Activated naive CD4-positive, alpha-beta T cell treated with anti-CD3 and anti-CD28 coated beads, Interleukin-2, amount 10 ng/mL, durations not matched to agents 7 days and 5 days (primary cell): ENCODE measurements at places on chromosomes 1 and 21.
A peak's percentile ranks its signal among the peaks of the same experiment; 100 is the strongest.

GRCh38 chr1:176670853-176671252 lies 207.9 kb downstream of the PAPPA2 start:
- no peak for DNase-seq

DNA sequence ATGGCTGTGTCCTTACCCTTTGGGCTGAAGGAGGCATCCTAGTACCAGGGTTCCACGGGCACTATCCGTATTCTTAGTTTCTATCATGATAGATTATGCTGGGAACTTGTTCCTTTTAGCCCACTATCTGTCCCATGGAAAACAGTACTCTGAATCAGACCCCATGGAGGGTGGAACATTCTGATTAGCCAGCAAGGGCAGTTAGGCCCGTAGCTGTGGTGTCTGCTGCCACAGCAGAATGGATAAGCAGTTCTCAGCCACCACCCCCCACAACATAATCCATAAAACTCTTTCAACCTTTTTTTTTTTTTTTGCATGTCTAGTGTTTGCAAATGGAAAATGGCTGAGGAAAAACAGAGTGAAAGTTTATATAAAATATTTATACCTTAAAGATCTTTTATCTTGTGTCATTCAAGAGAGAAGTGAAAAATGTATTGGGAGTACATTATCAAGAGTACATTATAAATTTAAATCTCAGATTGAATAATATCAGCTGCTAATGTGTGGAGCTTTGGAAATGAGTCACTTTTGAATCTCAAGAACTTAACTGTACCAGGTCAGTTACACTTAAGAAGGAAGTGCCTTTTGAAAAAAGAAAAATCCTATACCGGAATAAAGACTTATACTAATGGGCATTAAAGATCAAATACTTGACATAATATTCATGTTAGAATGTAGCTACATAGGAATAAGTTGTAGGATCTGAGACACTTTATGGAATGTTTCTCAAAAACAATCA lies 80.3 kb downstream of the NFIA start:
- no peak for DNase-seq

DNA sequence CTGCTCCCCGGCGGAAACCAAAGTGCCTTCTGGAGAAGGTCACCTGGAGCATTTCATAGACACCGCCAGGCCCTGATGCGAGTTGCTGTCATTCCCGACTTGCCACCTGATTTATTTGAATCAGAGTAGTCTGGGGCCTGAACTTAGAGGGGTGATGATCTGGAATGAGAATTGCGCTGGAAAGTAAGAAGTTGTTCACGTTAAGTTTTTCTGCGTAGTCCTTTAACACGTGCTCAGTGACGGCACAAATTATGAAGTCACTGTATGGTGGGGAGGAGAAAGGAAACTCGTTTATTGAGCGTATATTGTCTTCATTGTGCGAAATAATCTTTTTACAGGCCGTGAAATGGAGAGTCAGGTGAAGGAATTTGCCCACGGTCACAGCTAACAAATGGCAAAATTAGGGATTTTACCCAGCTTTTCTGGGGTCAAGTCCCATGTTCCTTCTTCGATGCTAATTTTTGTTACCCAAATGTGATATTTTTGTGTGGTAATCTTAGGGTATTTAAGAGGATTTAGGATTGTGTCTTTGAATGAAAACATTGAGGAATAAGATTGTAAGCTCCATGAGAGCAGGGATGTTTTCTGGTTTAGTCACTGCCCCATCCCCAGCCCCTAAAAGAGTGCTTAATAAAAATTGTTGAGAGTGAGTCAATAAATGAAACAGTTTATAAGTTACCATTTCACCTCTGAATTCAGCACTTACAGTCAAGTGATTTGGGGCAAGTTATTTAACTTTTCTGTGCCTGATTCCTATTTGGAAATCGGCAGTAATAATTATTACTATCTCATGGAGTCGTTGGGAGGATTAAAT lies 46.4 kb upstream of the NBL1 start:
- no peak for DNase-seq

DNA sequence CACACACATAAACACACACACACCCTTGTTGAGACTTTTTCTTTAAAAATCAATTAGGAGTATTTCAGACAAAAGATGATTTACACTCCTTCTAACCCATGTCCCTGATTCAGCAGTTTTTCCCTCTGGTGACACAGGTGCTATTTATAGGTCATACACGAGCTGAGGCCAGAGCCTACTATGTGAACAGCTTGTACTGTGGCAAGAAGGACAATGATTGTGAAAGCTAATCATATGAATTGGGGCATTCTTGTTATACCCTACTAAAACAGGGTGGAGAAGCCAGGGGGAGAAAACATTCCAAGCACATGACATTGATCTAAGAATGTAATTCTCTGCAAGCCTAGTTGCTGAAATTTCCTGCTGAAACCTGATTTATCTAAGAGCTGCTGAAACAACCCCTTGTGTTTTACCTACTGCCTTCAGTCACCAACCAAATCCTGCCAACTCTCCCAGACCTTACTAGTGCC lies 60.3 kb downstream of the XCL1 start:
- no peak for DNase-seq

DNA sequence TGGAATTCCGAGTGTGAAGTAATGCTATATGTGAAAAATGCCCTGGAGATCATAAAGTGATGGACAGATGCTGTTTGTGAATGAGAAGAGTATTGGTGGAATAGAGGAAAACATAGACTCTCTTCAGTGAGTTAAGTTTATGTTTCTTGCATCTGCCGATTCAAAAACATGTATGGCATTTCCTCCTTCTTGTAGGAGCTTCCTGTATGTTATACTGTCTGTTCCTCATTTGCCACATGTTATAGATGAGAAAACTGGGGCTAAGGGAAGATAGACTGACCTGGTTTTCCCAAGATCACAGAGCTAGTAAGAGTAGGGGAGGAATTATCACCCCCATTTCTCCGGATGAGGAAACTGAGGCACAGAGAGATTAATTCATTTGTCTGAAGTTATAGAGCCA lies 41.1 kb upstream of the IL20 start:
- no peak for DNase-seq

- DNase-seq, result peak; percentile 84
Measured at GRCh38 chr1:84772428-84772943, 82.2 kb upstream of the SSX2IP start.

GRCh38 chr1:94025383-94026340 lies 95.3 kb downstream of the ABCA4 start:
- DNase-seq, result no peak

DNA sequence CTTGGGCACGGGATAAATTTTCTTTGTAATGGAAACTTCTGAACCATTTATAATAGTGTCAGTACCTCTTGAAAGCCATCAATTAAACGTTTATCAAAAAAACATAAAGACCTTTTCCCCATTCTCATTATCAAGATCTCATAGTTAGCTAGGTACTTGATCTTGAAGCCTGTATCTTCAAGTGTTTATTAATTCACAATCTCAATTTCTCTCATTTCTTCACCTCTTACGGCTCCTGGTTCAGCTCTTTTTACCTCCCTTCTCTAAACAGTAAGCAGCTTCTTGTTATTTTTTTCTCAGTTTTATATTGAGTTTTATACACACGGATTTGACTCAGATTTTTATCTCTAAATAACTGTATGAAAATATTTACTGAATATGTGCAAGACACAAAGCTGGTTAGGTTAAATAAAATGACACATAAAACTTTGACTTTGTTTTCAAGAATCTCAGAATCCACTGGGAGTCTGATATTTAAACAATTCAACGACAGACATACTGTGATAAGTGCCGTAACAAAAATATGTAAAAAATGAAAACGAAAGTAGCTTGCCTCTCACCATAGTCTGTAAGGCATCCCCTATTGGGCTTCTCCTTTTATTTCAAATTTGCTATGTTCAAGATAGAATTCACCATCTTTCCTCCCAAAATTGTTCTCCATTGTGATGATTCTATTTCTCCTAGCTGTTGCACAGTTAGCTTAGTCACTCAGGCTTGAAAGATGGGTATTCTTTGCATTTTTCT lies 411.6 kb upstream of the ZRANB2 start:
- no peak for DNase-seq

- no peak for DNase-seq
Measured at GRCh38 chr1:238346340-238346739, 455.6 kb upstream of the ZP4 start.

- DNase-seq, result no peak
Measured at GRCh38 chr21:38849776-38850175, 44.0 kb downstream of the ETS2 start.

DNA sequence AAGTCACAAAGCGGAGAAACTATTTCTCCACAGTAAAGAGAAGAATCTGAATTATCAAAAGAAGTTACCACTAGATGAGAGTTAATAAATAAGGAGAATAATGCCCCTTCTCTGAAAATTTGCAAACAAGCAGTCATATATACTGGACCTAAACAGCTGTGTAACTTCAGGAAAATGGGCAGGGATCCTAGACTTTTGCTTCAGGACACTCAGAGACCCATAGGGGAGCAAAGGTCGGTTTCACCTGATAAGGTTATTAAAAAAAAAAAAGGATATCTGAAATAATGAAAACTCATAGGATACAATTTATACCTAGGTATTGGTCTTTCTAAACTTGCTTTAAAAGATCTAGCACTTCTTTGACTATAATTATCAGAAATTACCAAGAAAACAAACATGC lies 191.4 kb downstream of the KCNH1 start:
- DNase-seq, result no peak

GRCh38 chr1:96997717-96998116 lies 276.1 kb downstream of the PTBP2 start:
- no peak for DNase-seq

DNA sequence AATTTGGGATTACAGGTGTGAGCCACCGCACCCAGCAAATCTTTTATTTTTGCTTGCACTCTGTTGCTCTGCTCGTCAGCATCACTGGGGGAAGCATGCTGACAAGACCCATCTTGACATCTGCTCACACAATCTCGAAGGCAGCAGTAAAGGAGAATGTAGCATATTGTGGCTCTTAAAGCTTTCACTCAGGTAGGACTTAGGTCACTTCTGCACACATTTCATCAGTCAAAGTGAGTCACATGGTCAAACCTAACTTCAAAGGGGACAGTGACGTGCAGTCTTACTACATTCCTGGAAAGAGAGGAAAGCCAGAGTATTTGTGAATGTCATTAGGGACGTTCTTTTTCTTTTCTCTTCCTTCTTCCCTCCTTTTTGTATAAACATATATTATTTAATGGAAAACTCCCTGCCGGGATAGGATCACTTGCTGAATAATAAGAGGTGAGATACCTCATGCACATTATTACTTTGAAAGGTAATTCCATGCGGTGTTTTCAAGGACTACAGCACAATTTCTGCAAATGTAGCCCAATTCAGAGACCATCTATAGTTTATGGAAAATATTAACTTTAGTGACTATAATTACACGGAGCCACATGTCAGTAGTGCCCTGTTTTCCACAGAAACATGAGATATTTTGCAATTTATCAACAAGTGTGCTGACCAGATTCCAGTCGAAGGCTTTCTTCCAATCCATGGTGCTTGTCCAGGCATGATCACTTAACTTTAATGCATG lies 19.3 kb upstream of the ACBD6 start:
- no peak for DNase-seq

- no peak for DNase-seq
Measured at GRCh38 chr1:31373897-31374486, 1.1 kb upstream of the FABP3 start.

DNA sequence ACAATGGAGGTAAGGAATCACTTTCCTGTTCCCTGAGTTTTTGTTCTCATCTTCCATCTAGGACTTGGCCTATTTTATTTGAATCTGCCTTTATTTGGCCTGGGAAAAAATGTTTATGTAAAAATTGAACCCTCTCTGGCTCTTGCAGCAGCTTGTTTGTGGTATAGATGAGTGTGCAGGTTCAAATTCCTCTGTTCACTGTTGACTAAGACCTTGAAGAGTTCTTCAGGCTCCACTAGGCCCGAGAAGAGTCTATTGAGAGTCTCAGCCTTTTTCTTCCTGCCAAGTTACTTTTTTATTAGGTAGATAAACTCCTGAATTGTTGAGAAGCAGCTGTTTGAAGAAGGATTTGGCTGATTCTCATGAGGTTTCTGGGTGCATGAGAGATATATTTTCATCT lies 248.8 kb upstream of the ADGRL2 start:
- no peak for DNase-seq

DNA sequence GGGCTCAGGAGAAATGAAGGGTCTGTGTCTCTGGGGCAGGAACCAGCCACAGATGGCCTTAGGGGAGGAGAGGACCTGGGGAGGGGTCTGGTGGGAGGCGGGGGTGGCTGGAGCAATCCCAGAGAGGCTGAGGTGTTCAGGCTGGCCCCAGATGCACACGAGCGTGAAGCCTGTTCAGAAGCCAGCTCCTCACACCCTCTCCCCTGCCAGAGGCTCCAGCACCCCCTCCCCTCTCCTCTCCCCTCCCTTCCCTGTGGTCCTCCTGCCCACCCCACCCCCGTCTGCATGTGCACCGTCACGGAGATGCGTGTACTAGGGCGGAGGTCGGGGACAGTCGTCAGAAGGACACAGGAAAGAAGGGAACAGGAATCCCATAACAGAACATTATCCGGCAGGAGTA lies 115.0 kb upstream of the COL6A1 start:
- no peak for DNase-seq

GRCh38 chr1:195520757-195521156 lies 1087.5 kb downstream of the KCNT2 start:
- DNase-seq, result no peak

- no peak for DNase-seq
Measured at GRCh38 chr1:198151688-198152087, 5.1 kb upstream of the NEK7 start.

- no peak for DNase-seq
Measured at GRCh38 chr1:42142894-42143675, 10.1 kb upstream of the GUCA2B start.

DNA sequence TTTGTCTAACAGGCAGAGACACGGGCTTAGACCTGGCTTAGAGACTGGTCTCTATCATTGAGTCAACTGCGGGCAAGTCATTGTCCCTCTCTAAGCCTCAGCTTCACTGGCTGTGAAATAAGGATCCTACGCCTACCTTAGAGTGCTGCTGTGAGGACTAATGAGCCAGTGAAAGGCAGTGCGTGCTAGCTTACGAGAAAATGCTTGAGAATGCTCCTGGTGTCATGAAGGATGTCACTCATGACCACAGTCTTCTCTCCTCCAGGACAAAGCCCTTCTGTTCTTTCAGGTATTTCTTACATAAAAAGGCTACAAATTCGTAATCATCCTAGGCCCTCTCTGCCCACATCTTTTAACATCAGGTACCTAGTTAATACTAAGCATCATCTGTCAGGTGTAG lies 16.5 kb upstream of the A3GALT2 start:
- no peak for DNase-seq
